ENCODE measurements at places on chromosomes 6 and 20.

DNA sequence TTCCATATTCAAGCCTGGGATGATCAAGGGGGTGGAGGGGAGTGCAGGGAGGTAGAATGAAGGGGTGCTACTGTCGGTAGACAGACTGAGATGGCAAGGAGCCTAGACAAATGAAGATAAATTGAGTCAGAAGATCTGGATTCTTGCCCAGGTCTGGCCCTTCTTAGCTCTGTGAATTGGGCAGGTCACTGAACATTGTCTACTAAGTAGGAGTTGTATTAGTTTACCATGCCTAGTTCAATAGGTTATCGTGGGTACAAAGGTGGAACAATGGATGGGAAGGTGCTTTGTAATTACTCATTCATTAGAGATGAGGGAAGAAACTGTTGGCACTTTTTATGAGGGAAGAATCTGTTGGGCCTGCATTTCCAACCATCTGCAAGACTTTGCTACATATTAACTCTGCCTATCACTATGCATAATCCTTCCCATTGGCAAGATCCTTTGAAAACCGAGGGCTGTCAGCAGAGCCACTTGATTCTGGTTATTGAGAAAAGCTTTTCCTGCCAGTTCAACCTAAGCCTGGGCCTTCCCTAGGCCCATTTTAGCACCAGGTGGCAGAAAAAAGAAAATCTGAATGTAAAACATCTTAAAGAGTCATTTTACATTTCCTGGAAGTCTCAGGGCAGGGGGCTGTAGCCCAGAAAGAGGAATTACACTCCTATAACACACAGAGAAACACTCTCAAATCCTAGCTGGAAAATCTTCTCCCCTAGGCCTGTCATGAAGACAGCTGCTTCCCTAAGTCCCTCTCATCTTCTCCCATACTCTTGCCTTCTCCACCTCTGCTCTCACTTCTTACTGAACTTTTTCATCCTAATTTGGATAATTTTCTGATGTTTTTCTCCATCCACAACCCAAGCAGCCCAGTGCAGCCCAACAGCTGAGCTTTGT is 103.5 kb downstream of the CD24 start:
- no peak for DNase-seq

DNA sequence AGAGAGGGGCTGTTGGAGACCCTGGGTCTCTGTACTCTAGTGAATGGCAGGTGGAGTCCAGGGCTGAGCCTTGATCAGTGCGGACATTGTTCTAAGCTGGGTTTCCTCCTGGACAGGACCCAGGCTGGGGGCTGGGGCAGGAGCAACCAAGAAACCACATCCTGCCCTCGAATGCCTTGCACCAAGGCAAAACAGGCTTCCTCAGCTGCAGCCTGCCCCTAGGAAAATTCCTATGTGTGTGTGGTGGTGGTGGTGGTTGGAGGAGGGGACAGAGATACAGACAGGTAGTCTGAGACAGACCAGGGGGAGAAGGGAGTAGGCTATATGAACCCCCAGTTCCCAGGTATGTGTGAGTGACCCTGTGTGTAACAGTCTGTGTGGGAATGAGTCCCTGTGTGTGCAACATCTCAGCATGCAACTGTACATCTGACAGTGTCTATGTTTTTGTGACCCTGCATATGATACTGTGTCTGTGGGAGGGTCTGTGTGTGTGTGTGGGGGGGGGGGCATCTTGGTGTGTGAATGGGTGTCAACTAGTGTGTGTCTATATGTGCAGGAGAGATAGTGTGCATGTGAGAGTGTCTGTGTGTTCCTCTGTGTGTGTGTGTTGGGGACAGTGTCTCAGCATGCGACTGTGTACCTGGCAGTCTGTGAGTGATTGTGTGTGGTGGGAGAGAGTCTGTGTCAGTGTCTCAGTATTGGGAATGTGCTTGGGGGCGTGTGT is 3.0 kb downstream of the GLP1R start:
- DNase-seq, result no peak

DNA sequence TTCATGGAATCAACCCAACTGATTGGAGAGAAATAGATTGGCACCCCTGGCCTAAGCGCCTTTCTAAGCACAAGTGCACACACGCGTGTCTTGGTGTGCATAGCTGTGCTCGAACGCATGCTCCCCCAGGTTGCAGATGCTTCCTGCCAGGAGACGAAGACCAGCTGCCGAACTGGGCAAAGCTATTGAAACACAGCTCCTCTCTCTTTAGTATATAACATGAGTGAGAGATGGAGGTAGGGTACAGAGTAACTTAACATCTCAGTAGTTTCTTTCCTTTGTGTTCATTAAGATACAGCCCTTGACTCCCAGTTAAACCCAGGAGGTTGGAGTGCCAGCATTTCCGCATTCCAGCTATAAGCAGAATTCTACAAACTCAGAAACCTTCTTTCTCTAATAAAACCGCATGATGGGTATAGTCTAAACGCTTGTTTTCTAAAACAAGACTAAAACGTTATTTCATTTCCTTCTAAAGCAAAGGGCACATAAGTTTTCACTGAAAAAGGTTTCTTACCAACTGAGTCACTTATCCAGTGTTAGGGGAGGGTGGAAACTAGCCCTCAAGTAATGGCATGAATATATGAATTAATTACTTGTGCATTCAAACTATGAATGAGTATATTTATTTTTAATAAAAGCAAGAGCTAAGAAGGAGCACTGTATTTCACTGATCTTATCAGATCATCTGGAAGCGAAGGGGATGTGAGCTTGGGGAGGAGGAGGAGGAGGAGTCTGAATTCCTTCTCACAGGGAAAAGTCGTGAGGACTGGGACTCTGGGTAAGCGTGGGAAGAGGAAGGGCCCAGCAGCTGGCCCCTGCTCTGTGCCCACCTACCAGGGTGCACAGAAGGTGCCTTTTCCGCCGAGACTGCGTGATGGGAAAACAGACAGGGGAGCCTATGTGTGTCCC is 179.2 kb downstream of the TMEM242 start:
- DNase-seq, result no peak

- DNase-seq, result no peak
These were observed 11.9 kb upstream of the NPBWR2 start for GRCh38 chr20:64119301-64119680.

DNA sequence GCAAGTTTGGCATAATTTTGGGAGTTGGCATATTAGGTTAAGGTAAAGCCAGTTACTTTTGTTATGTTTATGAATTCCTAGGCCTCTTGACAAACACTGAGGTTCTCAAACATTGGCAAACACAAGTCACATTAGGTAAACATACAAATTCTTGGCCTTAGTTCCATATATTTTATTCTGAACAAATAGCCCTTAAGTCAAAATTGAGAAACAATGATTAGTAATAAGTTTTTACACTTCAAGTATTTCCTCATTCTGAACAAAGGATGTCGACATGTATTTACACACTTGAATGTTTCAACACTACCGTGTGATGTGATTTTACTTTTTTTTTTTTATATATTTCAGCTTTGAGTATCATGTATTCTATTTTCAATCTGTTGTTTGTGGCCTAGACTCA is 3.8 kb upstream of the ECHDC1 start:
- no peak for DNase-seq

DNA sequence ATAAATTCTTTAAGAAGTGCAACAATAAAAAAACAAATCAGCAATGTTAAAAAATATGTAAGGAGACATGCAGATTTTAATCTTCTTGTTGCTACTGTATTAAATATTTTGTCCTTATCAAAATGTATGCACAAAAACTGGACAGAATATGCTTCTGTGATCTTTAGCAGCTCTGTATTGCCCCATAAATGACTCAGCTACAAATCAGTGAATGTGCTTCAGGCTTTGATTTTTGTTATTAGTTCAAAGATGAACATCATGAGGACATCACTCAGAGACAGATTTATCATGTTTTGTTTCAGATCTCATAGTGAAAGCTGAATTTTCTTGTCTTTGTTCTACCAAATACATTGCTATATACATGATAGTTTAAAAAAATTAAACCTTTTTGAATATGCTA is 312.4 kb downstream of the GRIK2 start:
- DNase-seq, result no peak

DNA sequence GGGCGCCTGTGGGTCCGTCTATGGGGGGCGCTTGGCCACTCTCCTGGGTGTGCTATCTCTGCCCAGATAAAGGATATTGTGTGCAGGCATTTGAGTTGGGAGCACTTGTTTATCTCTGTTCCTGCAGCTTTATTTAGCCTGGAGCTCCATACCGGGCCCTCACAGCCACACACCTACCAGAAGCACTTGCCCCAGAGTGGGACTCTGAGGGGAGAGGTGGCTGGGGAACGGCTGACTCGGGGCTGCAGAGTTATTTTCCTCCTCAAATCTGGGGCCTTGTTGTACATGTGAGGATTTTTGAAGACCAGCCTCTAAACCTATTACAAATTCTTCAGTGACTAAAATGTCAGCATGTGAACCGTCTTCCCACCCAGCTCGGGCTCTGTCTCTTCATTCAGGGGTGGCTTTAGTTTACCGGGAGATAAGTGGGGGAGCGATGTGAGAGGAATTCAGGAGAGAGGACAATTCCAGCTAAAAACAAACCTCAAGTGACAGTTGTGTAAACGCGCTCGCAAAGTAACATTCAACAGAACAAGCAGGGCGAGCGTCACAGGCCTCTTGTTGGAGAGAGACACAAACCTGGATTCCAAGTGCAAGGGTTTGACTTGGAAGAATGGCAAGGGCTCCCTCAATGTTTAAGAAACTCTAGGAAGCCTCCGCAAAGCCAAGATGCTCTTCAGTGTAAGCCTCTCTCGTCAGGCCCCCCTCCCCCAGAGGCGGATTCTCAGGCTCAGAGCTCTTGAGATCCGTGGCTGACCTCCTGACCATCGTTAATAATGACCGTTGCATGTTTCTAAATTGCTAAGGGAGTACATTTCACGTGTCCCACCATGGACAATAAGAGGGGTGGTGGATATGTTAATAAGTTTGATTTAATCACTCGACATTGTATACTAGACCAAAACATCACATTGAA is 548.9 kb downstream of the QKI start:
- DNase-seq, result no peak

DNA sequence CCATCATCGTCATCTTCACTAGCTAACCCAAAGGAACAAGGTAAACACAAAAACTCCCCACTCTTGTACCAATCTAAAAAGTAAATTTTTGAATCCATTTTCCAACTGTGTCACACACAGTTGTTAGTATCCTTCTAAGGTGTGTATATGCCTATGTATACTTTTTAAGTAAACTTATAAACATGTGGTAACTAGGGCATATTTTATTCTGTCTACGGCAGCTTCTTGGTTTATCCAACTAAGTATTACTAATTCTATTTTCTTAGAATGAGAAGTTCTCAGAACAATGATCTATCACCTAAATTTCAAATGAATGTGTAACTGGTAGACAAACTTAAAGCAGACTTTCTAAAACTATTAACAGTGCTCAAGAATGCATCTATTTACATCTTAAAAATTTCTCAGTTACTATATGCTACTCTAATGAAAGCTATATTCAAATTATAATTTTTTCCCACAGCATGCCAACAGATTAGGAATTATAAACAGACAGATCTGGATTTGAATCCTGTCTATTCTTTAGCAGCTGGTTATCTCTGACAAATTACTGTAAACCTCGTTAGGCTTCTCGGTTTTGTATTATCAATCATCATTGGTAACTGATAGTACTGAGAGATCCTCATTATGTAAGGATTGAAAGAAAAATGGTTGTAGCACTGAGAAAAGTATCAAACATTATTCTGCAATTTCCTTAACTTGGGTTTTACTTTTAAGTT is 1.8 kb upstream of the PLN start:
- DNase-seq, result no peak

DNA sequence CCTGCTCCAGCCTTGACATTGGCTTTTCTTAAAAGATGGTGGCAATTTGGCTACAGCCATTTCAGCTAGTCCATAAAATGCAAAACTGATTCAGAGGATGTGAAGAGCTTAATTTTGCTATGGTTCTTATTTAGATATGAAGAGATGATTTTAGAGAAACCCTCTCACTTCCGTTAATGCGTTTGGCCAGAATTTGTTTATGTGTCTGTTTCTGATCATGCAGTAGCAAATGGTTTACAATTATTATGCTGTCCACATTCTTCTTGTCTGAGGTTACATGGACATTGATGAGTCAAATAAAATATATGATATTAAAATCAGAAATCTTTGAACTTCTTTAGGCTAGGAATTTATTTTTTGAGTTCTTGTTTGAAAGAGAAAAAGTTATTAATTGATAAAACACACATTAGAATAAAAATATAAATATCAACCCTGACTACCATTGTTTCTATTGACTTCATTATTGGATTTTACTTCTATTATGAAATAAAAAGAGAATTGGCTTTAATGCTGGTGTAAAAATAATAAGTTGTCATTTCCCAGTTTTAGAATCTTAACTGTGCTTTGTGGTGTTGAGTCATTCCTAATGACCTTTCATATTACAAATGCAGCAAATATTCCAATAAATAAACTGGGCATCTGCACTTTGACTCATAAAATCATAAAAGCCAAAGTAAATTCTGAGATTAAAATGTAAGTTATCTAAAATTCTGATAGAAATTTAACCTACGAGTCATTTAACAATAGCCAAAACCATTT is 1286.0 kb upstream of the GJE1 start:
- DNase-seq, result no peak

DNA sequence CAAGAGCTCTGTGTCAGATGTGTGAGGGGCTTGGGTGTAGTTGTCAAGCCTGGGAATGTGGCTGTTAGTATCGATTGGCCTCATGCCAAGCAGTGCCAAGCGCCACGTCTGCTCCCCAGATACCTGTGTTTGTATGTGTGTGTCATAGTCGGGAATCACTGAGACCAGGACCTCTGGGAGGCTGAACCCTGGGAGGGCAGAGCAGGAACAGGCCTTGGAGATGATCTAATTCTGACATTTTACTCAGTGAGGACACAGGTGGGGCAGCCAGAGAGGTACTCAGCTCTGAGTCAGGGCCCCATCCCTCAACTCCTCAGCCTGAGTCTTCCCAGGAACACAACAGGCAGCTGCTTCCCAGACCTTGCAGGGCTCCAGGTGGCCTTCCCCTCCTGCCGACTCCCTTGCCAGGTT is 51.2 kb upstream of the FANCE start:
- DNase-seq, result no peak

DNA sequence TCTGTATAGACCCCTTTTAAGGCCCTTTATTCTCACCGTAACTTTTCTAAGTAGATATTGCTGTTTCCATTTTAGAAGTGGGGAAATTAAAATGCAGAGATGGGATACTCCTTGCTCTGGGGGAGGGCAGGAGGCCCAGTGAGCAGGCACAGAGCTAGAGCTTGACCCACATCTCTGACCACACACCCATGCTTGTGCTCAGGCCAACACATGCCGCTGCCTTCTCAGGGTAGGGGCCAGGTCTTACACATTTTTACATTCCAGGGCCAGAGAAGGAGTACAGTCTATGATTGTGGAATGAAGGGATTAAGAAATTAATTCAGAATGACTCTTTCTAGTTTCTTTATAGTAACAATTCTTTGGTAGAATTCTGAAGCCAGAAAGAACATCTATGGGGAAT is 104.8 kb downstream of the SOBP start:
- no peak for DNase-seq

DNA sequence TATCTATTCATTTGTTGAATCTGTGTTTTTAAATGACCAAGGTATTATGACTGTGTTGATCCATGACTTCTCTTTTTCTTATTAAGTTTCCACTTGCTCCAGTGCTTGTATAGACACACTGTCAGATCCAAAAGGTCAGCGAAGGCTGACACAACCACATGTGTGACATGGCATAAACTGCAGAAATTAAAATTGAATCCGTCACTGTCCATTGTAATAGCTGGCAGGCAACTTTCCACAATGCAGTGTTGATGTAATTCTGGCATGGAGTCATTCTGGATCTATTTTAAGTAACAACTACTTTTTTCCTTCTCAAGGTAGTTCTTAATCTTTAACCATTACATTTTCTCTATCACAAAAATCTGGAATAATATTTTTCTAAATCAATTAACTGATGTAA is 145.3 kb downstream of the AIG1 start:
- no peak for DNase-seq

- no peak for DNase-seq
These were observed 12.8 kb downstream of the NFATC2 start for GRCh38 chr20:51529758-51530157.

GRCh38 chr6:84033523-84034451 is at the start of gene MRAP2:
Gene MRAP2 (plus strand): TSS chr6:84033772. CDS start chr6:84055319, 21,547 bp downstream.
- DNase-seq, result peak; percentile 32

Data from occipital lobe (tissue), 3 donors.